Activated CD8-positive, alpha-beta memory T cell treated with anti-CD3 and anti-CD28 coated beads for 48 hours (primary cell): ENCODE measurements at places on chromosomes 12 and 14.

DNA sequence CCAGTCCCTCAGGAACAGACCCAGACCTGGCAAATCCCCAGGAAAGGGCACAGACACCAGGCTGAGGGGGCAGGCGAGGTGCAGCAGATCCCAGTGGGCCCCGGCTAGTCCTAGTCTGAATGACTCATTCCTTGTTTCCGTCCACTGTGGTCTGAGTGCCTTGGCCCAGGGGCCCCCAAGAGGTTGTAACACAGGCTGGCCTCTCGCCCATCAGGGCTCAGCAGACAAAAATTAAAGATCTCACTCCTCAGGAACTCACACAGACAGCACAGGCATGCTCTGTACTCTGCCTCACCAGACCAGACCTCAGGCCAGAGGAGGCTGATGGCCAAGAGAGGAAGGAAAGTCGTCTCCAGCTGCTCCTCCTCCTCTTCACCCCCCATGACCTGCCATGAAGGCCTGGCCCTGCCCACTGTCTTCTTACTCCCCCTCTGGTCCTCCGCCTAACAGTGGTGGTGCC is 7.7 kb upstream of the LTBP2 start:
- DNase-seq: no peak

- no peak for DNase-seq
Measured at GRCh38 chr14:69260190-69260860, 367 bp downstream of the GALNT16 start.

GRCh38 chr12:108876550-108876949 is 3.3 kb upstream of the DAO start:
- no peak for DNase-seq

- DNase-seq: no peak
Measured at GRCh38 chr12:9717070-9717925, 15.6 kb downstream of the CLECL1 start.

DNA sequence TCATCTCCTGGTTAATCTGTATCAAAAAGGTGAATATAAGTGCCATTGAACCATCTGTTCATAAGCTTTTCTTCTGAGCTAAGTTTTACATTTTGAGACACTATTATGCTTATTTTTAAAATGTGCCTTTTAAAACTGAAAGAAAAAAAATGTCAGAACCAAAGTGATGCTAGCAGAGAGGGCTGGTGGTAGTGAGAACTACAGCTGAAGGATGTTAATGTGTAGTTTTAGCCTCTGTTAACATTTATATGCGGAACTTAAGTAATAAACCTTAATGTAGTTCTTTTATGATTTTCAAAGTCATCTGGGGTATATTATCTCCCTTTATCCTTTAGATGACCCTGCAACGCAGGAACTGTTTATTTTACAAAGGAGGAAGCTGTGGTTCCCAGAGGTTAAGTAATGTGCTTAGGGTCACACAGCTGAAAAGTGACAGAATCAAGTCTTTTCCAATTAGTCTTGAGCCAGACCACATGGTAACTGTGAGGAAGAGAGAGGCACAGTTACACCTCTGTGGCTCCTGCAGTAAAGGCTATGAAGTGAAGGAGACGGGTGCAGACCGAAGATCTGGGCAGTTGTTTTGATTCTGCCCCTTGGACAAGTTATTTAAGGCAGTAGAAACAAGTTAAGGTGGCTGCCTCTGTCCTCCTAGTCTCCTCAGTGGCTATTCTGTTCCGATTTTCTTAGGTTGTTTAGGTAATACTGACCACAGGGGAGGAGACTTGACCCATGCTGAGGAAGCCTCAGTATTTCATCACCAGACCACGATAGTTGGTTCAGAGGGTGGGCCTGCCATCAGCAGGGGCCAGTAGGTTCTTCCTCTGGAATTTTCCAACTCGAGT is 23.9 kb downstream of the GNG2 start:
- no peak for DNase-seq

DNA sequence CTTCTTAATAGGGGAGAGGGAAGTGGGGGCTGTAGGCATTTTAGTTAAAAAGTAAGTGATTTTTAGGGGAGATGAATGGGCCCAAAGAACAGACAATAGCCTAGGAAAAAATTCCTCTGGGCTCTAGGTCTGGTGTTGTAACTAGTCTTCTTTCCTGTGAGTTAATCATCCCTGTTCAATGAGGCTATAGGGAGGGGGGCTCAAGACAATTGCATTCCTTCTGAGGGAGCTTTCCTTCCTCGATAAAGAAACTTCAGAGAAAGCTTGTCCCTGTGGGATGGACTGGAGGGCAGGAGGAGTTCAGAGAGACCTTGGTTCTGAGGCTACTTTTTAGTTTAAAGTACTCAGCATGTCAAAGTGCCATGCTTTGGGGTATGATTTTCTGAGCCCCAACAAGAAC is 127.2 kb downstream of the BBS10 start:
- DNase-seq: no peak

DNA sequence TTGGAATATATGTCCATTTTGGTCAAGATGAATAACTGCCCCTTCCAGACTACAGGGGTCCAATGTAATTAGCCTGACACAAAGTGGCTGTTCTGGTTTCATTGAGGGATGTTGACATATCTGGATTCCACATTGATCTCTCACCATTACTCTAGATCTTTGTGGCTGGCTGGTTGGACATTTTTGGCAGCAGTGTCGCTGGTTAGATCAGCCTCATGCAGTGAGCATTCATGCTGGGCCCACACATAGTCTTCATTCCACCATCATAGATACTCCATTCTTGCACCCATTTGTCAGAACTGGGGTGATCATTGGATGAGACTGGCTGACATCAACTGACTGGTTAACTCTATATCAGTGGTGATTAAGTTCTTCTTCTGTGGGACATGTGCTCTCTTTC is 74.4 kb downstream of the MGST1 start:
- DNase-seq: no peak

DNA sequence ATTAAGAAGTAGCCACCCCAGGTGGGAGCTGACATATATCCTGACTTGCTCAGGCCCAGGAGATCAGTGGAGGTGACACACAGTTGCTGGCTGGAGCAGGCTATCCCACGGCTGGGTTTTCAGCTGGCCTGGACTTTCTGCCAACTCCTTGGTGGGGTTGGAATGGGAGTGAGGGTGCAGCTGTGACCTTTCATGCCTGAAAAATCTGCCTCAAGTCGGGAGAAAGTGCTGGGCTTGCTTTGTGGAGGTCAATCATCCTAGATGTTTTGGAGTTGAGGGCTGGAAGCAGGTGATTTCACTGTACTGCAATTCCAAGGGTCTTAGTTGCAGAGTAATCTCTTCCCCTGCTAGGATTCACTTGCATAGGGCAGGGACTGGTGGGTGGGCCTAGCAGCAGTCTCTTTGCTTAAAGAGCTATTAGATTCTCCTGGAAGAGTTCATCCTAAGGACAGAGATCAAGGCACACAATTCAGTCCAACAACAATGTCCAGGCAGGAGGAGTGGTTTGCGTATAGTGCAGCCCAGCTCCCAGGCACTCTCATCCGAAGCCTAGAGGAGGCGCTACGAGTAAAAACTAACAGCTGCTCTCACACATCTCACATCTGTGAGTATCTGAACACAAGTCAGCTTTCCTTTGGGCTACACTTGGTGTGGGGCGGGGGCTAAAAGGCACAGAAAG is 98.1 kb downstream of the GAS2L3 start:
- DNase-seq: no peak

GRCh38 chr14:104754213-104754851 is 1.4 kb downstream of the SIVA1 start:
- no peak for DNase-seq

DNA sequence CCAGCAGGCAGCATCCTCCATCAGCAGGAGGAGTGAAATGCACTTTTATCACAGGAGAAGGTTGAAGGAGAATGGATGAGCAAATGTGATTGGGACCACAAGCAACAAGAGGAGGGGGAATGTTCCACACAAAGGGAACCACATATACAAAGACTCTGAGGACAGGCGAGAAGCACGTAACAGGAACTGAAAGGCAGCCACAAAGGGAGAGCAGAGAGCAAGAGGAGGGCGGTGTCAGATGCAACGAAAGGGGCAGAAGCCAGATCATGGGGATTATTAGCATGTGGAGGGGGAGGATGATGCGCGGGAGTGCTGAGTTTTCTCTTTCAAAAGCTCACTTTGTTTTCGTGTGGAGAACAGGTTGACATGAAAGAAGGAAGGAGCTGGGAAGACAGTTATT is 241.1 kb downstream of the SPTSSA start:
- DNase-seq: no peak

DNA sequence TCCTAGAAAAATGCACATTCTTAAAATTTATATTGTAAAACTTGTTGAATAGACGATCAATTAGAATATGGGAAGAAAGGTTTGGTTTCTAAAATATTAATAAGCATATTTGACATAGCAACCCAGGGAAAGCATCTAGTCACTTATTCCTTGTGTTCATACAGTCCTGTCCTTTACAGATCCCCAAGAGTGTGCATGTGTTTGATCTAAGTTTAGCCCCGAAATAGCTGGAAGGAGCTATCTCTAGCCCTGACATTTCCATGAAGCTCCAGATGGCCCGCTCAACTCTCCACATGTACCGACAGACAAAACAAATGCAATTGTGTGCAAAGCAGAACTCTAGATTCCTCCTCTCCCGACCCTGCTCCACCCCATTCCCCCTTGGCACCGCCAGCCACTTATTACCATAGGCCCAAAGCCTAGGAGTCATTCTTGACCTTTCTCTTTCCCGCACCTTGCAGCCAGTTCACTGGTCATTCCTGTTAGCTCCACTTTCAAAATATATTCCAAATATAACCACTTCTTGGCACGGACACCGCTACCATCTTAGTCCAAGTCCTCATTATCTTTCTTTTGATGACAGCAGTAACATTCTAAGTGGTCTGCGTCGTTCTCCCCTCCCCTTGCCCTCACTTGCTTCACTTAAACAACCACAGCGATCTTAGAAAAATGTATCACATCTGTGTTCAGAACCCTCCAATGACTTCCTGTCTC is 45.4 kb upstream of the GZMB start:
- DNase-seq: no peak

- no peak for DNase-seq
Measured at GRCh38 chr12:17020765-17021164, 414.8 kb upstream of the LMO3 start.

DNA sequence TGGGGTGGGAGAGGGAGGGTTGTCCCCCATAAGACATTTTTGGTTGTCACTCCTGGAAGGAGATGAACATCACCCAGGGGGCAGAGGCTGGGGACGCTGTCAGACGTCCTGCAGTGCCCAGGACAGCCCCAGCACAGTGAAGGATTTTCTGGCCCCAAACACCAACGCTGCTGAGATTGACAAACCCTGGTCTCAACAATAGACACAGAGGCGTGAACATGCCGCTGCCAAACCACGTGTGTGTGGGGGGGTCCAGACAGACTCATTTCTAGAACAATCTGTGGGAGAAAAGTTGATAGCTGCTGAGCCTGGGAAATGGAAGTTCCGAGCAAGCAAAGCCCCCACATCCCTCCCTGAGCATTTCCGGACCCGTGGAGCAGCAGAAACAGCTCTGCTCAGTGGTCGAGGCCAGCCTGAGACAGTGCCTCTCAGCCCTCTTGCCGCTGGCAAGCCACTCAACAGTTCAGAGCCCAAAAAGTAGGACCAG is 43.8 kb upstream of the CLMN start:
- no peak for DNase-seq

DNA sequence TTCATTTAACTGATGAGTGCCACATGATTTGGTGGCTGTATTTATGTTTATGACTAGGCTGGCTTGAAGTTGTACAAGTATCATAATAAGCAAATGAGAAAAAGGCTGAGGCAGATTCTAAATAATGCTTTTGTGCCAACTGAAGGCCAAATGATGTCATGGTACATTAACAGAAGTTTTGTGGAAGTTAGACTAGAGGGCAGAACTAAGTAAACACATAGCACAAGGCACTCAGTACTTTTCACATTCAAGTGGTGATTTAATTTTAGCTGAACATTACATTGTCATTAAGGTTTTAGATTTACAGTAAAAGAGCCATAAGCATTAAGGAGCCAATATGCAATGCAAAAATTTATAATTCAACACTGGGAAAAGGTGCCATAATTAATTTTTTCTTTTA is 21.1 kb downstream of the PPP1CC start:
- no peak for DNase-seq

DNA sequence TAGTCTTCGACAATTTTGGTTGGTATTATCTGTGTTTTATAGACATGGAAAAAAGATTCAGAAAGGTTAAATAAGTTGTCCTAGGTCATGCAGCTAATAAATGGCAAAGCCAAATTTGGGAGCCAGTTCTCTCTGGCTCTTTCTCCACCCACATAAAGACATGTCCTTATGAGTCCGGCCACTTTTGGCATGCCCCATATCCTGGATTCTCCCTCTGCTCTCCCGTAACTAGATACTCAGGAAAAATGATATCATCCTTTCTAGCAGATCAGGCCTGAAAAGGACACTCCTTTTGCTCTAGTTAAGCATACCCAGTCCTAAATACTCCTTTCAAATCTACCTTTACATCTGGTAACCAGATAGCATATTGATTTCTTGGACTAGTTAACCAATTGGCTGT is 64.4 kb downstream of the TTLL5 start:
- DNase-seq: no peak

GRCh38 chr12:125111403-125111802 is 46.2 kb downstream of the AACS start:
- DNase-seq: no peak

DNA sequence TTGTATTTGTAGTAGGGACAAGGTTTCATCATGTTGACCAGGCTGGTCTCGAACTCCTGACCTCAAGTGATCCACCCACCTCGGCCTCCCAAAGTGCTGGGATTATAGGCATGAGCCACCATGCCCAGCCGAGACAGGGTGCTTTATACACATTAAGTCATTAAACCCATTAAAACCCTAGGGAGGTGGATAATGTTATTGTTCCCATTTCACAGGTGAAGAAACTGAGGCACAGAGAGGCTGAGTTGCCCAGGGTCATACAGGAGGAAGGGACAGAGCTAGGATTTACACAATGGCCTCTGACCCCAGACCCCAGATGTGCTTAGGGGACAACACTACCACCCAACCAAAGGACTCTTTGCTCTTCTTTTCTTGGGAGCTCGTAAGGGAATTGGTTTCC is 51.0 kb upstream of the RIN3 start:
- no peak for DNase-seq

DNA sequence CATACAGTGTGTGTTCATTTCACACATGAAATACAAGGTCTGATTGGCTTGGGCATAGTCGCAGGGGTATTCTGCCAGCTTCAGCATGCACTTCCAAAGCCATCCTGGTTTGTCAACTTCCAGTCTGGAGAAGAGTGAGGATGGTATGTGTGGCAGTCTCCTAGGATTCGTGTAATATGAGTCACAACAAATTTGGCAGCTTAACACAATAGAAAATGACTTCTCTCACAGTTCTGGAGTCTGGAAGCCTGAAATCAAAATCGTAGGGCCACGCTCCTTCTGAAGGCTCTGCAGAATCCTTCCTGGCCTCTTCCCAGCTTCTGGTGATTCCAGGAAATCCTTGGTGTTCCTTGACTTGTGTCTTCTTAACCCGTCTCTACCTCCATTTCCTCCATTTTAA is 167.5 kb downstream of the PPM1H start:
- no peak for DNase-seq

GRCh38 chr12:87290505-87290904 is 738.7 kb downstream of the C12orf50 start:
- DNase-seq: no peak

DNA sequence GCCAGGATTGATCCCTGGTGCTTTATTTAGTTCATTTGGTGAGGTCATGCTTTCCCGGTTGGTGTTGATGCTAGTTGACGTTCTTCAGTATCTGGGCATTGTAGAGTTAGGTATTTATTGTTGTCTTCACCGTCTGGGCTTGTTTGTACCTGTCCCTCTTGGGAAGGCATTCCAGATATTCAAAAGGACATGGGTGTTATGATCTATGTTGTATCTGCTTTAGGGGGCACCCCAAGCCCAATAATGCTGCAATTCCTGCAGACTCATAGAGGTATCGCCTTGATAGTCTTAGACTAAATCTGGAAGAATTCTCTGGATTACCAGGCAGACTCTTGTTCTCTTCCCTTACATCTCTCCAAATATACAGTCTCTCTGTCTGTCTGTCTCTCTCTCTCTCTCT is 42.1 kb downstream of the AK7 start:
- no peak for DNase-seq
